Suppressor macrophage (primary cell): ENCODE measurements at places on chromosomes 5 and 9.

DNA sequence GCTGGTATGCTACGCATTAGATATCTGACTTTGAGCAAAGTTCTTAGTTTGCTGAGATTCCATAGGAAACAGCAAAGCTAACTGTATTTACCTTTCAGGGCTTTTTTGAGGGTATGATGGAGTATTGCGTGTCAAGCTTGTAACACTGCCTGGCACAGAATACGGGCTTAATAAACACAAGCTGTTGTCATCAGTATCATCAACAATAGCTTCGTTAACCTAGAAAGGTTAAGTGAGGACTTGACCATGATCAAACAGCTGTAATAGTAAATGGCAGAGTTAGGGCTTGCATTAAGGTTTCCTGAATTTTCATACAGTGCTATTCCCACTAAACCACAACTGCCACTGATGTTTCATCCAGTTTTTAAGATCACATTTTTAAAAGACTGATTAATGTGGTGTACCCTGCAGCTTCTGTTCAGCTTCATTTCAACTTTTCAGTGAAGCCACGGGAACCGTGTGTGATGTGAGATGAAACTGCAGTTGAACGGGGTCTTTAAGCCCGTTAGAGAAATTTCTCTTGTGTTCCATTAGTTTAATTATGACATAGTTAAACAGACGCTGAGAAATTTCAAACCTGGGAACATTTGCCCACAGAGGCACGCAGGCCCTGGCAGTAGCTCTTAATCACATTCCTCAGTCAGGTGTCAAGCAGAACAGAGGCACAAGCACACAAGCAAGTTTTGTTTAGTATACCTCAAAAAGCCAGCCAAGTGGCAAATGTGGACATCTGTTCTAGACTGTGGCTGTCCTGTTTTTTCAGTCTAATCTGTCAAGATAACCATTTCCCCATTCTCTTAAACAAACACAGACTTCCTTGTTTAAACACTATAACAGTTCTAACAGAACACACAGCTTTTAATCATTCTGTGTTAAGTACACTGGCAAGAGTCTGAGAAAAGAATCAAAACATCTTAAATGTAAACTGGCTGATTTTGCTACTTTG lies 147.1 kb downstream of the ZNF608 start:
- peak; percentile 4 for DNase-seq

GRCh38 chr9:7579351-7579750 lies 220.2 kb downstream of the DMAC1 start:
- DNase-seq: no peak

DNA sequence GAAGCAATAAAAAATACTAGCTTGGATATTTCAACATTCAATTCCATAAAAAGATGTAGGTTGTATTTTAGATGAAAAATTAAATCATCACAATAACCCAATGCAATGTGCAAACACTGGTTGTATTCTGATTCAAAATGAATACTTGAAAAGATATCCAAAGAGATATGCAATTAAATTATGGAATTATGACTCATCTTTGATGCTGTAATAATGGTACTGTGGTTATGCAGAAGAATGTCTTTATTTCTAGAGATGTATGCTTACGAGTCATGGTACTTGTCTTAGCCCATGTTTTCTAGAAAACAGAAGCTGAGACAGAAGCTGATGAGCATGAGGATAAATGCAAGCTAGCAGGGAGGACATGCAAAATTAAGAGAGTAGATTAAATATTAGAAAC lies 1941.4 kb upstream of the NUDT12 start:
- DNase-seq: no peak

DNA sequence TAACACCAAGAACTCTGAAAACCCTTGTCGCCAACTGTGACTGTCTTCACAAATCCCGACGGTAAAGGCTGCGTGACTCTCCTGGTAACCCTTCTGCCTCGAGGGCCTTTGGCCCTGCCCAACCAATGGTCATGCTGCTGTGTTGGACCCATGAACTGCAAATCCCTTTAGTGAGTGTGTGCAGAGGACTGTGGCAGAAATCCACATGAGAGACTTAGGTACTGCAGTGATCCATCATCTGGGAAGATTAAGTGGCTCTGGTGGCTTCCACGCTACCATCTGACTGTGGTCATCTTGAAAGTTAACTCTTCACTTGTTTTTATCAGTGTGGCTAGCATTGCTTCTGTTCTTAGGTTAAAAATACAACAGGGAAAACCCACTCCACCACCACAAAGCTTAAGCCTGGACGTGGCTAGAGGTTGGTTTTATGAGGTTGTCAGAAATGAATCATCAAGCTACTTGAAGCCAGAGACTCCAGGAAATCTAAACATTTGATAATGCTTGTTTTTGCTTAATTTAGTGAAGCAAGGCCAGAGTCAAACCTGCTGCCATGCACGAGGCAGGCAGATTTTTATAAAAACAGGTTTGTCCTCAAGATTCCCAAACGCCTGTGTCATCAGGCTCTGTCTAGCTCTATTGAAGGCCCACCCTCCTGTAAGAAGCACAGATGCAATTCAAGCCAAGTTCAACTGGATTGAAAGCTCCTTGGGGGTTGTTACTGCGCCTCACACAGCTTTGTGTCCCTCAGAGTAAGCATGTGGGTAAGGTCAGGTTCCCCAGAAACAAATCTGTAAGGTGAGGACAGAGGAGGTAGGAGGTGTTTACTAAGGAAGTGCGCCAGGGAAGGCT lies 52.7 kb upstream of the ERCC6L2 start:
- no peak for DNase-seq

DNA sequence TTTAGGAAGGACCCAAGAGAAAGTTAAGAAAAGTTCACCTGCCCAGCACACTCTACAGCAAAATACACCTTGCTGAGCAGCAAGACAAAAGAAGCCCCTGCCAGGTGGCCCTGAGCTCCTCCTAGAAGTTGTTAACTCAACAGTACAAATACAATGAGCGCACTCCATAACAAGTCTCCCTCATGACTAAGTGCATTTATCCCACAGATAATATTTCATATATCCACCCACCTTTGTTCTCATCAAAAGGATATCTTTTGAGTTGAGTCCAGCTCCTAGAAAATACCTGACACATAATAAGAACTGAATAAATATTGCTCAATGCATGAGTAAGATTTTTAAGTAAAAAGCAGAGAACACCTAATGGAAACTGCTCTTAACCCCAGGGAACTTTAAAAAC lies 73.3 kb downstream of the ABCA1 start:
- no peak for DNase-seq
